ENCODE measurements at places on chromosomes 11 and 22. TPM values are rescaled to one million over a fixed set of nuclear protein-coding genes. Genes with fewer than 3 reads are reported as not detected.

EHF gene
- total RNA-seq, result 281 TPM

CDC42EP2 gene
- total RNA-seq, result 4.7 TPM

SCARF2 gene
- total RNA-seq, result 1.1 TPM

UCP2 gene
- 4.0 TPM for total RNA-seq

RIMBP3C gene
- total RNA-seq, result not detected

OR8G1 gene
- total RNA-seq, result not detected

HBG2 gene
- not detected for total RNA-seq

DNA sequence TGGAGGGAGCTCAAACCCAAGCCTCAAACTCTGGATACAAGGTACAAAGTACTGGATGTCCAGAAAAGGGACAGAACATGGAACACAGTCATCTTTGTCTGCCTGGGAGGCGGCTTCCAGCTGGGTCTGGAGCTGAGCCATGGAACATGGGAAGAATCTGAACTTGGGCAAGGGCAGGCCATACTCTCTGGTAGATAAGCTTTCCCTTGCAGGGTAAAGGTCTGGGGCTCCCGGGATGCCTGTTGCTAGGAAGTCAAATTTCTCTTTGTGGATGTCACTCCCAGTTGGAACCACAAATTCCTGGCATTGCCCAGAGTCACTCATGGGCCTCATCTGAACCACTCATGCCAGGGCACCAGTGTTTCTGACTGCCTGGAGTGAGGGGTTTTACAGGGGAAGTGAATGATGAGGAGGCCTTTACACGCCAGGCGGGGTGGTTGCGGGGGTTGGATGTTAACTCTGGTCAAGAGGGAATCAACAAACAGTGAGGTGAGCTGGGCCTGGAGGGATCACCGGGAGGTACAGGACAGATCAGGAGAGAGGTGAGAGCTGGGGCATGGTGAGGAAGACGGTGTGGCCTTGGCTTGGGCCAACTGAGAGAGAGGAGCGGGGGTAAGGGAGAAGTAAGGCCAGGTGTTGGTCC is 5.7 kb downstream of the FTH1 start:
- H3K27me3 ChIP-seq, result no peaks in the 10 kb centered on the region
- no peak overlapping the region for H3K4me3 ChIP-seq
- DNase-seq, result no peak
- peaks cover 18% of the 10 kb centered on the region for H3K4me1 ChIP-seq
- H3K36me3 ChIP-seq, result peaks cover 24% of the 10 kb centered on the region

DNA sequence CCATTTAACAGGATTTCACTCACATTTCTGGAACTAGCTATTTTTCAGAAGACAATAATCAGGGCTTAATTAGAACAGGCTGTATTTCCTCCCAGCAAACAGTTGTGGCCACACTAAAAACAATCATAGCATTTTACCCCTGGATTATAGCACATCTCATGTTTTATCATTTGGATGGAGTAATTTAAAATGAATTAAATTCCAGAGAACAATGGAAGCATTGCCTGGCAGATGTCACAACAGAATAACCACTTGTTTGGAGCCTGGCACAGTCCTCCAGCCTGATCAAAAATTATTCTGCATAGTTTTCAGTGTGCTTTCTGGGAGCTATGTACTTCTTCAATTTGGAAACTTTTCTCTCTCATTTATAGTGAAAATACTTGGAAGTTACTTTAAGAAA is 9.2 kb downstream of the PRSS23 start:
- no peak overlapping the region for H3K4me3 ChIP-seq
- DNase-seq, result no peak
- H3K4me1 ChIP-seq, result peaks cover 4% of the 10 kb centered on the region
- no peak overlapping the region for H3K27ac ChIP-seq
- no peaks in the 10 kb centered on the region for H3K36me3 ChIP-seq

- H3K27ac ChIP-seq, result peak overlapping the region; percentile 89
- H3K4me1 ChIP-seq, result peaks cover 62% of the 10 kb centered on the region
- H3K36me3 ChIP-seq, result no peaks in the 10 kb centered on the region
- DNase-seq, result no peak
- H3K4me3 ChIP-seq, result peak overlapping the region; percentile 46
Observed at GRCh38 chr22:49934891-49935557, 16.6 kb downstream of the CRELD2 start.

GRCh38 chr22:37229805-37230672 is 14.0 kb downstream of the RAC2 start:
- H3K4me3 ChIP-seq, result no peak overlapping the region
- H3K27me3 ChIP-seq, result no peaks in the 10 kb centered on the region
- H3K4me1 ChIP-seq, result peaks cover 46% of the 10 kb centered on the region

DNA sequence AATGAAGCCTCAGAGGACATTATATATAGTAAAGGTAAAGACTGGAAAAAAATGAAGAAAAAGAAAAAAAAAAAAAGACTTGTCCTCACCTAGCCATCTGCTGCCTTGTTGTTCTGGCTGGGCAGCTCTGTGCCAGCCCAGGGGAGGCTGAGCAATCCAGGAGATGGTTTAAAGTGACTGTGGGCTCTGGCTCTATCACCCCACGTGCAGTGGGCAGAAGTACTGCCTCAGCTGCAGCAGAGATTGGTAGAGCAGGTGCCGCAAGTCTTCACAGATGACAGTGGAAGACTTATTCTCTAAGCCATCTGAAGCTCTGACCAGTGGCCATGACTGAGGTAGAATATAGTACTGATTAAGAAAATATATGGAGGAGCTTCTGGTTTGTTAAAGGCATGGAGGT is 62.2 kb downstream of the SGSM3 start:
- H3K36me3 ChIP-seq, result peaks cover 9% of the 10 kb centered on the region
- no peak overlapping the region for H3K4me3 ChIP-seq
- no peaks in the 10 kb centered on the region for H3K27me3 ChIP-seq
- no peak for DNase-seq

DNA sequence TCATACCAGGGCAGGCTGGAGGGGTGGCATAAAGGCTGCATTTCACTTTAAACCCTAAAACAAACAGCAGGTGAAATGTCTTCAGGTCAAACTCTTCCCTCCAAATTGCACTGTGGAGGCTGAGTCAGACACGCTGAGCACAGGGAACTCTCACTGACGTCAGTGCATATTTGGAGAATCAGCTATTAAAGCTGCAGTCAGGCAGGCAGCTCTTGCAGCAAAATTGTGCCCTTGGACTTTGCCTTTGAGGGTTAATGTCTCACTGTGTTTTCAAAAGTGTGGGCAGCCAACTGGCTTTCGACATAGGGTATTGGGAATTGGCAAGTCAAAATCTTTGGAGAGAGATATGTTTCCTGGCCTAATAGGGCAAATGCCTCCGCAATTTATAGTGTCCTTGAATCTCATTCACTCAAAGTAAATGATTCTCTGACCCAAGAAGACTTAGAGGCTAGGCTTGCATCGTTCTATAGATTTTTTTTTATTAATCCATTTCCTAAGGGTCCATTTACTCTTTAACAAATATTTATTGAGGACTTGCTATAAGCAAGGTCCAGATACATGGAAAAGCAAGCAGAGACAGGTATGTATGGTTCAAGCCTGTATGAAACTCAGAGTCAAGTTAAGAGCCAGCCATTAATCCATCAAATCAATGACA is 27.7 kb upstream of the SMCO4 start:
- H3K27me3 ChIP-seq, result no peaks in the 10 kb centered on the region
- H3K4me1 ChIP-seq, result no peaks in the 10 kb centered on the region
- no peak overlapping the region for H3K4me3 ChIP-seq
- peak overlapping the region; percentile 56 for H3K27ac ChIP-seq
- DNase-seq, result no peak

- no peaks in the 10 kb centered on the region for H3K36me3 ChIP-seq
- DNase-seq, result no peak
- no peaks in the 10 kb centered on the region for H3K4me1 ChIP-seq
- H3K27me3 ChIP-seq, result no peaks in the 10 kb centered on the region
- H3K4me3 ChIP-seq, result no peak overlapping the region
Observed at GRCh38 chr11:85698195-85698594, 12.2 kb upstream of the CCDC89 start.

- no peak for DNase-seq
- H3K4me3 ChIP-seq, result no peak overlapping the region
- no peaks in the 10 kb centered on the region for H3K36me3 ChIP-seq
- H3K27ac ChIP-seq, result no peak overlapping the region
- no peaks in the 10 kb centered on the region for H3K27me3 ChIP-seq
- peaks cover 86% of the 10 kb centered on the region for H3K4me1 ChIP-seq
Observed at GRCh38 chr11:94793002-94793401, 24.8 kb downstream of the AMOTL1 start.

GRCh38 chr22:26168330-26168851 is 871 bp upstream of the SEZ6L start:
- H3K36me3 ChIP-seq, result no peaks in the 10 kb centered on the region
- no peak for DNase-seq
- H3K4me1 ChIP-seq, result peaks cover 5% of the 10 kb centered on the region
- no peak overlapping the region for H3K4me3 ChIP-seq

DNA sequence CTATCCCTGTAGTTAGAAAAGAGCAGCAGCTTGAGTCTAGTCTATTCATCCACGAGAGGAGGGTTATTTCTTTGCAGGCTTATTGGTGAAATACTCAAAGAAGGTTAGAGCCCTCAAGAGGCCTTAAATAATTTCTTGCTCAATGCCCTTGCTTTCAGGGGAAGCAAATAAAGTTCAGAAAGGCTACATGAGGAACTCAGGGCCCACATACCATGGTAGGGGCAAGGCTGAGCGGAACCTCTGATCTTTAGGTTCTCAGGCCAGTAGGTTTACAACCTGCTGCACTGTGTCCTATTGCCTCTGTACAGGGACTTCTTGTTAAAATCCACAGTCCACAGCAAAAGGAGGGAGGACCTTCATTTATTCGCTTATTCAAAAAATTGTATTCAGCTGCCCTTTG is 101.7 kb downstream of the ADAMTS15 start:
- no peaks in the 10 kb centered on the region for H3K36me3 ChIP-seq
- H3K4me3 ChIP-seq, result no peak overlapping the region
- H3K4me1 ChIP-seq, result no peaks in the 10 kb centered on the region
- DNase-seq, result no peak

DNA sequence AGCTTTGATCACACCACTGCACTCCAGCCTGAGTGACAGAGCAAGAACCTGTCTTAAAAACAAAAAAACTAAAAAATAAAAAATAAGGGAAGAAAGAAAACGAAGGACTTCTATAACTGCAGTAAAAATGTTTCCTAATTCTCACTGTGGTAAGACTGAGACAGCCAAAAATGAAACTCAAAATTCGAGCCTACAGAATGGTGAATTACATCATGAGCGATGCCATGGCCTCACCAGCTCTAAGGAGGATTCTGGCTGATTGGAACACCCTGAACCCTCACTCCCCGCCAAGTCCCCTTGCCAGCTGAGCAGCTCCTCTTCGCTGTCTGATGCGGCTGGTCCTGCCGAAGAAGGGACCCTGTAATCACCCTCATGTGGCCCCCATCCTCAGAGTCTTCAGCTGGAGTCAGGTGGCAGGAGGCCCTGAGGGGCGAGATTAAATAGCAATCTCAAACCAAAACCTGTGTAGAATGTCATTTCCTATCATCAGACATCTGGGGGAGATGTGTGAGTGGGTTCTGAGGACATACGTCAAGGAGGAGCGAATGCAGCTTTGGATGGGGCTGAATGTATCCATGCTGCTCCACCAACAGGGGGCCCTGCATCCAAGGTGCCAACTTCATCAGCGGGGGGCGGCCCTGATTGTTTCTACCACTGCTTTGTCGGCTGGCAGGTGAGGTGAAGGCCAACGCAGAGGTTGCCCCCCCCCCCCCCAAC is 29.2 kb downstream of the PDGFB start:
- DNase-seq, result no peak
- H3K4me1 ChIP-seq, result no peaks in the 10 kb centered on the region
- no peaks in the 10 kb centered on the region for H3K27me3 ChIP-seq
- H3K27ac ChIP-seq, result no peak overlapping the region
- no peak overlapping the region for H3K4me3 ChIP-seq

DNA sequence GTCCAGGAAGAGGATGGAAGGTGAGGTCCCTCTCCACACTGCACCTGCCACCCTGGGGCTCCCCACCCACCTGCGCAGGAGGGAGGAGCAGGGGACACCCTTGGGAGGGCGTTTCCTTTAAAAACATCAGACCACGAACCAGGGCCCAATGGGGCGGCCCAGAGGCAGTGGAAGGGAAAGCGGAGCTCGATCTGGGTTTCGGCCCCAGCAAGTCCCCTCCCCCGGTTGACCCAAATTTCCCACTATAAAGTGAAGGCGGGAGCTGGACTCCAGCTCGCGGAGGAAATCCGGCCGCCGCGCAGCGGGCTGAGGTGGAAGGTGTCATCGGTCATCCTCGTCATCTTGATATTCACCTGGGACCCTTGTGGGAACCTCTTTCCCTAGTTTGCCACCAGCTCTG is 99.3 kb downstream of the WNT7B start:
- H3K36me3 ChIP-seq, result no peaks in the 10 kb centered on the region
- no peak for DNase-seq
- peaks cover 14% of the 10 kb centered on the region for H3K4me1 ChIP-seq
- H3K27ac ChIP-seq, result no peak overlapping the region

GRCh38 chr11:45930031-45930794 is 7.8 kb downstream of the LARGE2 start:
- H3K36me3 ChIP-seq, result peaks cover 15% of the 10 kb centered on the region
- DNase-seq, result peak; percentile 42
- peak overlapping the region; percentile 82 for H3K27ac ChIP-seq

DNA sequence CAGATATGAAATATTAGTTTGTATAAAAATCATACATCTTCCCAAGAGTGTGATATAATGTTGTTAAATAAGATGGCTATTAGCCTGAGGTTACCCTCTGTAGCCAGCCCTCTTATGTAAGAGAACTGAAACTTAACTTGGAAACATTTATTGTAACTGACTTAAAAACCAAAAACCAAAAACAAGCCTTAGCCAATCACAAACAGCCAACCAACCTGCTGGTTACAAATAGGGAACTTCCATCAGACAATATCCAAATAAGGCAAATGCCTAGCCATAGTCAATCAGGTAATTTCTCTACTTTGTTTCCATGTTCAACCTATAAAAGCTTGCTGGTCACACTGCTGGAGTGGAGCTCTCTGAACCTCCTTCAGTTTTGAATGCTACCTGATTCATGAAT is 14.1 kb downstream of the KBTBD3 start:
- no peak overlapping the region for H3K4me3 ChIP-seq
- no peaks in the 10 kb centered on the region for H3K27me3 ChIP-seq
- no peaks in the 10 kb centered on the region for H3K4me1 ChIP-seq

DNA sequence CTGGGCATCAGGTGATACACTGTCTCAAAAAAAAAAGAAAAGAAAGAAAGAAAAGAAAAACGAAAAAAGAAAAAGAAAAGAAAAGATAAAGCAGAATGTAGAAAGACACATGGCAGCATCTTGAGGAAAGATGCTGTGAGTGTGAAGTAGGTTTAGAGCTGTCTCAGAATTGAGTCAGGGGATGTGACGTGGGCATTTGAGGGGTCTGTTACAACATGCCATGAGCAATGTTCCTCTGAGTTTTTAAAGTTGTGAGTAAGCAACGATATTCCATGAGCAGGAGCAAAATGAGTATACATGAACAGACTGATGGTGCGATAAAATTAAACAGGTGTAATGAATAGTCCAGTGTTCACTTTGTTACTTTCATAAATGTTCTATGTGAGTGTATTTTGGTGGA is 11.3 kb upstream of the QSER1 start:
- H3K27me3 ChIP-seq, result no peaks in the 10 kb centered on the region
- H3K36me3 ChIP-seq, result no peaks in the 10 kb centered on the region
- no peaks in the 10 kb centered on the region for H3K4me1 ChIP-seq
- no peak overlapping the region for H3K4me3 ChIP-seq
- no peak for DNase-seq
